Activated CD8-positive, alpha-beta memory T cell treated with anti-CD3 and anti-CD28 coated beads for 4 hours (primary cell): ENCODE measurements at places on chromosomes 7 and 10.

- DNase-seq: no peak
Measured at GRCh38 chr7:126716321-126716720, 536.4 kb downstream of the GRM8 start.

DNA sequence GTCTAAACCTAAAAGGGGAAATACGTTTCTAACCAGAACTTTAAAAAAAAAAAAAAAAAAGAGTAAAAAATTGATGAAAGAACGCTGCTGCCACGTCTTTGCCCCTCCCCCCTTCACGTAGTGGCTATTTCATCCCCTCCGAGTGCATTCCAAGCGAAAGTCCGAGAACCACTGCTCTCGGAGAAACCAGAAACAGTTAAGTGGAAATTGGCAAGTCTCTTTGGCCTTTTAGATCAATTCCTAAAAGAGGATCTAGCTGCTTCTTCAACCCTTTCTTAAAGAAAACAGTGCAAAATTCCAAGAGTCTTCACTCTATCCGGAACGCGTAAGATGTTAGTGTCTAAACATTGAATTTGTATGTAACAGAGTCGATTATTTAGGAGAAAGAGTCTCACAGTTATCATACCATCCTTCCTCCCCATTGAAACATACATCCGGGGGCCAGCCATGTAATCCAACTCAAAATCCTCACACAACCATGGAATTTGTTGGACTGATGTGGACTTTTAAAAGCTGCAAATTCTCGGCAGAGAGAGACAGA, 1.1 kb downstream of the P4HA1 start:
- DNase-seq: peak; percentile 9

DNA sequence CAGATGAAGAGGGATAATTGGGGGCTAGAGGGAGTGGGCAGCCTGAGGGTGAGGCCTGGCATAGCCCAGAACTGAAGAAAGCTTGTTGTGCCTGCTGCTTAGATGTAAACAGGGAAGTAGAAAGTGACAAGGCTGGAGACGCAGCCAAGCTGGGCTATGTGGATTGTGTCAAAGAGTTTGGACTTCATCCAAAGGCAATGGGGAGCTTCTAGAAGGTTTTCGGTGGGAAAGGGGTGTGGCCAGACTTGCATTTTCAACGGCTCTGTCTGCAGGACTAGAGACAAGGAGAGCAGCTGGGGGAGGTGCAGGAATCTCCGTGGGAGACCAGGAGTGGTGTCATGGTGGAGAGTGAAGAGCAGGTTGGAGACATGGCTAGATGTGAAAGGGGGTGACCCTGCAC, 48.8 kb downstream of the GOLGA7B start:
- no peak for DNase-seq

DNA sequence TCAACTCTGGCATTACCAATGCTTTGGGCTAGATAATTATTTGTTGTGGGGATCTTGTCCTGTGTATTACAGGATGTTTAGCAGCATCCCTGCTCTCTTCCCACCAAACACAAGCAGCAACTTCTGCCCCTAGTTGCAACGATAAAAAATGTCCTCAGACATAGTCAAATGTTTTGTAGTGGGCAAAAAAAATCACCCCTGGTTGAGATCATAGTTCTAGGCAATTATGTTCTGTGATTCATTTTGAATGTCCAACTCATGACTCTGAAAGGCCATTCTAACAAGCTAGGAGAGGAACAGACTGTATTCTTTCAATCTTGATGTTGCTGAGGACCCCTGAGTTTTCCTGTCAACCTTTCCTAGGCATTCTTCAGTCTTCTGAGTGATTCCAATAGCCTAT, 79.5 kb downstream of the RTKN2 start:
- DNase-seq: no peak

- no peak for DNase-seq
Measured at GRCh38 chr7:13152755-13153154, 465.3 kb downstream of the ARL4A start.

DNA sequence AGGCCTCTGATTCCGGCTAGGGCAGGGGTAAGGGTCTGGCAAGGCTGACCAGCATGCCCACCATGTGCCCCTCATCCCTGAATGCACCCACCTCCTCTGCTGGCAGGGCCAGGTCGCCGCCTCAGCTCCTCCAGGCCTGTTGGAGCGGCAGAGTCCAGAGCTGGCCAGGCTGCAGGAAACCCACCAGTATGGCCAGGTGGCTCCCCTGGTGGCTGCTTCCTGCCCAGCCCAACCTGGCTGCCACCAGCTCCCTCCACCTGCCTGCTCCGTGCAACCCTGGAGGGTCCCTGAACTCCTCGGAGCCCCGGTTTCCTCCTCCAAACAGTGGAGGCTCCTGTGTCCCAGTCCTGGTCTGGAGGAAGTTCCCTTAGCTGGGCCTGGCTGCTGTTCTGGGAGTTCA, 39.6 kb downstream of the MICALL2 start:
- DNase-seq: no peak

DNA sequence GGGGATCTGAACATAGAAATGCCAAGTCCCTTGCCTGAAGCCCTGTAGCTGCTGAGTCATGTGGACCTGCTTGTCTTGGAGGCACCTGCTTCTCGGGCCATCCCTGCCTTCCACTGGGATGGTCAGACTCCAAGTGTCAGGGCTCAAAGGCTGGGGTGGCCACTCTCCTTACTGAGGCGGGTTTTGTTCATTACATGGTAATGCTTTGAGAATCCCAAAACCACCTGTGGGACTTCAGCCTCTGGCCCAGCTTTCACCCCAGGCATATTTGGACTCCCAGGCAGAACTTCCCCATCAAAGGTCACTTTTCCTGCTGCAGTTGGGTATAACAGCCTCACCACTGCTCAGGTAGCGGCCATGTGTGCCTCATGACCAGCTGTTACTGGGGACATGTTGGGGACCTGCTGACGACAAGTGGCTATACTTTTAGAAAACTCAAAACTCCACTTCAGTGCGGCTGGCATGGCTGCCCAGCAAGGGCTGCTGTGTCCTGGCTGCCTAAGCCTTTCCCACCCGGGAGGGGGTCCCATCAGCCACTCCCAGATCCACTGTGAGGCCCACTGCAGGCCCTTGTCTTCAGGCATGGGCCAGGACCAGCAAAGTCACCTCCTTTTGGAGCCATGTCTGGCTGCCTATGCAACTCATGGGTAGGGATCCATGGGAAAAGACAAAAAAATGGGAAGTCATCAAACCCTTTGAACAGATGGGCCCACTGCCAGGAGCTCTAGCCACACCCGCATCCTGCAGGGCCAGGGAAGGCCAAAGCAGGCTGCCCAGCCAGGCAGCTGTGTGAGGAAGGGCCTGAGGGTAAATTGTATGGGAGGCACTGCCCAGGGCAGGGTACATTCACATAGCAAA, 96.7 kb downstream of the ARHGAP22 start:
- no peak for DNase-seq

GRCh38 chr7:17558558-17559332, 260.3 kb downstream of the AHR start:
- DNase-seq: no peak

DNA sequence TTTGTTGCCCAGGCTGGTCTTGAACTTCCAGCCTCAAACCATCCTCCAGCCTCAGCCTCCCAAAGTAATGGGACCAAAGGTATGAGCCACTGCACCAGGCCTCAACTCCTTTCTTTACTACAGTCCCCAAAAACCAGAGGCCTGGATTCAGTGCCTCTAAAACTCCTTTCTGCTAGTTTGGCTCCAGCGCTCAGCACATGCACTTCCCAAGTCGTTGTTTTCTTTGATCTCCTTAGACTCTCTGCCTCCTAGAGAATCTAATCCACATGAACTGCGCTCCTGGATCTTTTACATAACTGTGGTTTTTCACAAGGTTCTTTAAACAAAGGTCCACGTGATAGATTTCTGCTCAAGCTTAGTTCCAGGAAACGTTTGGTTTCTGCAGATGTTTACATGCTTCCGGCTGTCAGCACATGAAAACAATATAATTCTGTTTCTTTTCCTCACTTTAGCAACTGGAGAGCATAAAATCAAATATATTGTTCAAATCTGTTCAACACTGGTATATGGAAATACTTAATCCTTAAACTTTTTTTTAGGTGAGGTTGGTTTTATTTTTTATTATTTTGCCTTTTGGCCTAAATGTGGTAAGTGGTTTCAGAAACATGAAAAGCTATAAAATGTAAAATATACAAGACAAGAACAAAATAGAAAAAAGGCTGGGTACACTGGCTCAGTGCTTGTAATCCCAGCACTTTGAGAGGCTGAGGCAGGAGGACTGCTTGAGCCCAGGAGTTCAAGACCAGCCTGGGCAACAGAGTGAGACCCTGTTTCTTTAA, 270.5 kb upstream of the MKLN1 start:
- no peak for DNase-seq

DNA sequence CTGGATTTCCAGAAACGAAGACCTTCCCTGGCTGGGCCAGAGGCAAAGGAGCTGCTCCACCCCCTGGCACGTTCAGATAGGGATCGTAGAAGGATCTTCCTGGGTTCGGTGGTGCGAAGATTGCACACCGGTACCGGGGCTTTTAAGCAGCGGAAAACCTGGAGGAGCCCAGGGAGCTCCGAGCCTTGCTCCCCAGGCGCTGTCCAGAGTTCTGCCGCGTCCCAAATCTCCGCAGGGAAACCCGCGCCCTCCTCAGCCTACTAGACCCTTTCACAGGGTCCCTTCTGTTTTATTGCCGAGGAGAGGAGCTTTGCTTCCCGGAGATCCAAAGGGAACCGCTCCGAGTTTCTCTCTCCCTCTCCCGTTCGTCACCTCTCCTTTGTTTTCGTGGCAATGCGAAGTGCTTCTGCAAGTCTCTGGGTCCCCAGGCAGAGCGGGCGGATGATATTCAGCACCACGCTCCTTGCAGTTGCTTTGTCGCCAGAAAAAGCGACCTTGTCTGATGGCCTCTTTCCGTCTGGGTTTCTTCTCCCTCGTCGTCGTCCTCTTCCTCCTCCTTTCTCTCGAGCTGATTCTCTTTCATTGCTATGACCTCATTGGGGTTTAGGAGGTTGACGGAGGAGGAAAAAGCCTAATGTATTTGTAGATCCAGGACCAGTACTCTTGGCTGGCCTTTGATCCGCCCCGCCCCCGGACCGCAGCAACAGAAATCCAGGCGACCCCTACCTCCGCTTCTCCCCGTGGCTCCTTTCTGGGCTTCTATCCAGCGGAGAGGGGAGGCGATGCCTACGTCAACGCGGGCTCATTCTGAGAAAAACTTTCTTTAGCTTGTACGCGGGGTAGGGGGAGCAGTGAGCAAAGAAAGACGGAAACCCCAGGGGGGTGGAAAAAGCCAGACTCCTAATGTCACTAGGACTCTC, at the start of gene TMEM196:
TSS of gene TMEM196 (minus strand) at position 777 of the 920 bp plus-strand sequence. CDS start 921 bp downstream, outside the sequence.
- DNase-seq: no peak

DNA sequence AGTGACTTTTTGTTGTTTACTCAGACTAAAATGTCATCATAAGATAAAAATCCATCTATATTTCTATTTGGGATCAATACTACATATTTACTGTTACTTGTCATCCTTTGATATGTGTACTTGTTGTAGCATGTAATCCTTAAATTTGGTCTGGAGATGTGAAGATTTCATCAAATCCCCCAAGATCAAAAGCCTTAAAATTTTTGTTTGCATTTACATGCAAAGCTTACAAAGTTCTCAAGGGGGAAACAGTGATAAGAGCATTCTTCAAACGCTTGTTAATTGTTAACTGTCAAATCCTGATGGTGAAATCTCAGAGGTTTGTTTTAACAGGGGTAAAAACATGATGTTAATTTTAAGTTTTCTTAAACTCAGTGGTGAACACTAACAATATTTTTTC, 84.9 kb upstream of the SKAP2 start:
- DNase-seq: no peak

GRCh38 chr10:103665162-103665889, 171.8 kb downstream of the NEURL1 start:
- DNase-seq: no peak

DNA sequence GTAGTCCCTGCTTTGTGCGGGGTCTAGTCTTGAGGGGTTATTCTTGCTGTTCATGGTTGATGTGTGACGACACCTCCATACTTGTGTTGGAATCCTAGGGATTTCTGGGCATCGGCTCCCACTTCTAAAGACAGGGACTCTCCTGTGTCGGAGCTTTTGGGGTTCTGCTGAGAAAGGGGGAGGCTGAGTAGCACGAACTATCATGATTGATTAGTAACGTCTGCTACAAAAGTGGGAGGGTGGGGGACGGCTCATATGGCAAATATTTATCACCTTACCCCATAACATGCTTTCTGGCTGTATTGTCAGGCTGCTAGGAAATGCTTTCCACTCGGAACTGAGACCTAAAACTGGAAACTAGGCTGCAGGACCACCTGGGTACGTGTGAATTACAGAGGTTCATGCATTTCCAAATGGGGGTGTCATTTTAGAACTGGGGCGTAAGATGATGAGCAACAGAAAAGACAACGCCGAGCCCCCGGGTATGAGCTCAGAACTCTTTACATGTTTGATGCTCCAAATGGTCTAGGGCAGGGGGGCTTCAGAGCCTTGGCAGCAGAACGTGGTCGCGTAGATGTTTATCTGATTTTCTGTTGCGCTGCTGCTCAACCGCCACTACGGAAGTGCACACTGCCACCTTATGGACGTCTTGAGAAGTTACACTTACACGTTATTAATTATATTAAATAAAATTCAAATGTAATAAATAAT, 15.1 kb upstream of the NME8 start:
- no peak for DNase-seq

DNA sequence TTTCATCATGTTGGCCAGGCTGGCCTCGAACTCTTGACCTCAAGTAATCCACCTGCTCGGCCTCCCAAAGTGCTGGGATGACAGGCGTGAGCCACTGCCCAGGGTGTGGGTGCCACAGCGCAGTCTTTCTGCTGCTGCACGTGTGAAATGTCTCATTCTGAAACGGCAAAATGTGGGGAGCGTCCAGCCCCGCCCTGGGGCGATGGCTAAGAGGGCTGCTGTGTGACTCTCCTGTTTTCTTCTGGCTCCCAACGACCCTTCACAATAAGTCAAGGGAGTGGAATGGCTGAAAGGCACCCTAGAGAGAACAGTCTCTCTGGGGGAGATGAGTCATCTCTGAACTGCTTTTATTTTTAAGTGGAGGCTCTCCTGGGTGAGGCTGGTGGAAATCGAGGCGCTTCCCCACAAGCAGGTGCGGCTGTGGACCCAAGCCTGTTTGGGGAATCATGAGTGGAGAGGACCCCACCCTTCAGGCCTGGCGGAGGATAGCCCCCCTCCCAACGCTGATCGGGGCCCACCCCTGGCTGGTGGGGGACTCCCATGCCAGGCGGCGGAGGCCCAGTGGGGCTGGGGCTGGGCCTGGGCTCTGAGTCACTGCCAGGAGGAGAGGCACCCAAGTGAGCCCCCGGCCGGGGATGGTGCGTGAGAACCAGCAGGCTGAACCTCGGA, 18.0 kb downstream of the ADAP1 start:
- no peak for DNase-seq

DNA sequence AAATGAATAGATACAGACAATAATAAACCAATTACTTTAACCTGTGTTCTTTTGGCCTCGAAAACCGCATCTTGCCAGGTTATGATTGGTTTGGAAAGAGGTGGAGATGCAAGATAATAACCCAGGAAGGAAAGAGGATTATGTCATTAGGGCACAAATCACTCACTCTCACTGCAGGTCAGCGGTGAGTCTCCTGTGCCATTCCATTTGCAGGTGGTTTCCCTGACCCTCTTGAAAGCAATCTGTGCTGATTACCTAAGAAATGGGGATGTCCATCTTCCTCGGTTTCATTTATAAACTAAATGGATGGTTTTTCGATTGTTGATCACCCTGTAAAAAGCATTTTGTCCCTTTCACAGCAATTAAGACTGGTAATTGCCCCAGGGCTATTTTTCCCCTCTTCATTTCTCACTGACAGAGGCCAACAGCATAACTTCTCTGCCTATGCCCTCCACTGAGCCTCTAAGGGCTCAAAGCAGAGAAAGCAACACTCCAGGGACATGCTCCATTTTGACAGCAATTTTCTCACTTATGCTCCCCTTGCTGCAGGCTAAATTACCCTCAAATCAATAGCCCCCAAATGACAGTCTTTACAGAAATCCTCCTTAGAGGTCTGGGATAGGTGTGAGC, 257.5 kb downstream of the IPMK start:
- no peak for DNase-seq

GRCh38 chr7:25653384-25653783, 425.1 kb upstream of the NPVF start:
- no peak for DNase-seq
